ENCODE measurements at places on chromosomes 7 and 10.

DNA sequence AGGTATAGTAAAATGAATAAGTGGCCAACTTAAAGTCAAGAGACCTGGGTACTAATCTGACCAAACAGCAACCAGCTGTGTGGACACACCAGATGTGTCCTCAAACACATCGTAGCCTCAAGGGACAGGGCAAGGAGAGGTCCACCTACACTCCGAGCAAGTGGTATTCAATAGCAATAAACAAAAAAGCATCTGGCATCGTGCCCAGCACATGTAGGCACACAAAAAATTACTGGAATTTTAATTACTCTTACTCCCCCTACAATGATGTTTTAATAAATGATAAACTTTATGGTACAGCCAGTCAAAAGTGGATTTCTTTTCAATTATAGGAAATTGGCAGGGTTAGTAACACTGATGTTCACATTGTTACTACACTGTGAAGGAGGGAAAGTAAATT lies 3.5 kb upstream of the RGS10 start:
- DNase-seq = no peak

GRCh38 chr10:20698837-20699236 lies 198.3 kb downstream of the NEBL start:
- no peak for DNase-seq

- DNase-seq = no peak
These were observed 81.4 kb downstream of the ORC5 start for GRCh38 chr7:104126411-104126841.

DNA sequence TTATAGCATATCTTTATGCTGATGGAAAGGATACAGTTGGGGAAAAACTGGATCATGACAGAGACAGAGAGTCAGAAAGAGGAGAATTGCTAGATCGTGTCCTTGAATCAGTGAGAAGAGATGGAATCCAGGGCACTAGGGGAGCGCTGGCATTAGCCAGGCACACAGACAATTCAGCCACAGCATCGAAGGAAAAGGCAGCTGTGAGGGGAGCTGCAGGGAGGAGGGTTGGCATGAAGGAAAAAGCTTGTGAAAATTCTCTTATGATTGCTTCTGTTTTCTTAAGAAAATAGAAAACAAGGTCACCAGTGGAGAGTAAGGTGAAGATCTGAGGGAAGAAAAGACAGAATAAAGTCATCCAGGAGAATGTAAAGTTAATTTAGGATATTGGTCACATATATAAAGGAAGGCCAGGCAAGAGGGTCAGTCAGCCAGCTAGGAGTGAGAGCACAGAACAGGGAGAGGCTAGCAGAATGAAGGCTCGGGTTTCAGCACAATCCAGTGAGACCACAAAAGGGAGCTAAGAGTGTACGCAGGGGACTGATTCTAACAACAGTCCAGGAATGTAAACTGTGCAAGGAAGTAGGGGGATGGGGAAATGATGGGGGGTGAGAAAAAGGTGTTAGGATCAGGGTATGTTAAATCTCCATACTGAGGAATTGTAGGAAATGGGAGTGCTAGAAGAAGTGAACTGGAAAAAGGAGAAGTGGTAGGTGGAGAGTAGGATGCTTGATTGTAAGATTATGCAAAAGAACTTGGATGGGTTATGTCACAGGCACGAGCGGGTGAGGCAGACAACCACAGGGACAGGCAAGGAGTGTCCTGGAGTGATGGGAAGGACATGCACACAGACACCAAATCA lies 112.0 kb downstream of the RNF32 start:
- no peak for DNase-seq

GRCh38 chr7:101833799-101834198 lies 16.4 kb downstream of the CUX1 start:
- no peak for DNase-seq

- no peak for DNase-seq
These were observed 22.5 kb downstream of the ELAPOR2 start for GRCh38 chr7:87036985-87037384.

GRCh38 chr10:21961847-21962246 lies 41.7 kb downstream of the DNAJC1 start:
- no peak for DNase-seq

- DNase-seq = no peak
These were observed 56.9 kb upstream of the CHST15 start for GRCh38 chr10:124150189-124150806.

DNA sequence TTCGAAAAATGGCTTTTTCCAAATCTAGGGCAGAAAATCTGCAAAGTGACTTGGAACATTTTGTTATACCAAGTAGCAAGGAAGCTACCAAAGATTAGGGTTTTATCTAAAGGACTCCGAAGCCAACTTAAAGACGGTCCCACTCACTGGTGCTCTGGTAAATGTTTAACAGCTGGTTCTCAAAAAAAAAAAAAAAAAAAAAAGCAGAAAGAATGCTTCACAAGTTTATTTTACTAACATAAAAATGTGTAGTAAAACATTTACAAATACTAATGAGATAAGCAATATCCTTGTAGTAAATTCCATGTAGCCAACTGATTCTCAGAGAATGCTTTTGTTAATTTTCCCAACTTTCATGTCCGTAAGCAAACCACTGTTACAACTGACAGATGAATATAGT lies 38.4 kb downstream of the TAF3 start:
- DNase-seq = no peak

DNA sequence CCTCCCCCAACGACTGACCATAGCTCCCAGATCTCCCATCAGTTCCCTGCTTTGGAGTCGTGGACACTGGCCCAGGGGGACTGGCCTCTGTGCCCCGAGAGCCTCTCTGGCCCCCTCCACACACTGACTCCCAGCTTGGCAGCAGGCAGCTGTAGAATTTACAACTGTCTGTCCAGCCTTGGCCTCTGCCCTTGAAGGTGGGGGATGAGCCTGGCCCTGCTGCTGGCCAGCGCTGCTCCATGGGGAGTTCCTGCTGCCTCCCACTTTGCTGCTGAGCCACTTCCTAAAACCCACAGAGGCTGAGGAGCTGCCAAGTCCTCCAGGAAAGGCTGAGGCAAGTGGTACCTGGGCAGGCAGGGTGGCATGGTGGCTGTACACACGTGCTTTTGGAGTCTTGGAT lies 147.1 kb downstream of the WDR11 start:
- no peak for DNase-seq

DNA sequence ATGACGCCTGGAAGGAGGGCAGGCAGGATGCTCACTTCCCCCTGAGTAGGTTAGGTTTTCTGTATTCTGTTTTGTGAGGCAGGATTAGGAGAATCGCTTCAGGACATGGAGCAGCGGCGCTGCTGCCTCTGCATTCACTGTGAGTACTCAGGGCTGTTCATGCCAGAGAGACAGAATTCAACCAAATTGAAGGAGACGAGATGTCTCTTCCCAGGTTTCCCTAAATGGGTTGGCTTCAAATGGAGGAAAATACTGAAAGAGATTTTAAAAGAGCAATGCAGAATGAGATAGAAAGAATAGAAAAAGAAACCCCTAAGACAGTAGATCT lies 21.9 kb upstream of the CNPY1 start:
- DNase-seq = no peak

- DNase-seq = no peak
These were observed 450.5 kb downstream of the DNAJB6 start for GRCh38 chr7:157787275-157787701.

- no peak for DNase-seq
These were observed 58.6 kb downstream of the AUTS2 start for GRCh38 chr7:69656890-69657289.

GRCh38 chr10:6721964-6722615 lies 142.0 kb upstream of the PRKCQ start:
- no peak for DNase-seq
